ENCODE measurements at places on chromosomes 2 and 18.
A peak's percentile ranks its signal among the peaks of the same experiment; 100 is the strongest.

- no peak for DNase-seq
These were observed 58.8 kb downstream of the ST6GAL2 start for GRCh38 chr2:106827158-106827557.

DNA sequence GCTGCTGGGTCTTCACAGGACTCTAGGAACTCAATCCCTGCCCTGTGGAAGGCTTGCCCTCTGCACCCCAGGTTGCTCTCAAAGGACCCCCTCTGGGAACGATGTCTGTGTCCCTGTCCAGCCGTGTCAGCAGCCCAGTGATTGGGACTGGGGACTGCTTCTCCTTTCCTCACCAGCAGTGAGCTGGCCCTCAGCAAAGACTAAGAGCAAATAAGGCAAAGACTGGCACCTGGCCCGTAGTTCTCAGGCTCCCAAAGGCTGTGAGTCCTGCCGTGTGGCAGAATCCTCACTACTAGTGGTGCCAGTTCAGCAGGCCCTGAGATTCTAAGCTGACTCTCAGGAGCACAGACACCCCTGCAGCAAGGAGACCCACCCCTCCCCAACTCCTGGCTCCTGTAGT lies 47.8 kb downstream of the TMEM163 start:
- no peak for DNase-seq

DNA sequence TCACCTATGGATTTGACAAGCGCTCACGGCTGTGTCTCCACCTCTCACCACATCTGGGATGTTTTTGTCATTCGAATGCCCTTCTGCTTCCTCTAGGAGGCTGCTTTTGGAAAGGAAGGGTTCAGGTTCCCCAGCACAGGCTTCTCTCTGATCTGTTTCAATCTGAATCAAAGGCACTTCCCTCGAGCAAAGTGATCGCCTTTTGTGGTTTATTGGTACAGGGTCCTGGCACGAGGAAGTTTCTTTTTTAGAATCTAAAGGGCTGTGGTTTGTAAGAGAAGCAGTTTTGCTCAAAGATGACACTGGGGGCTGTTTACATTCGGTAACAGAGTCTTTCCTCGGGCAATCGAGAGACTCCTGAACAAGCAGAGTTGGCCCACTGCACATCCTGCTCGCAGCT lies 145.0 kb downstream of the DAW1 start:
- no peak for DNase-seq

- no peak for DNase-seq
These were observed 502.0 kb downstream of the SLC4A3 start for GRCh38 chr2:220129391-220129790.

DNA sequence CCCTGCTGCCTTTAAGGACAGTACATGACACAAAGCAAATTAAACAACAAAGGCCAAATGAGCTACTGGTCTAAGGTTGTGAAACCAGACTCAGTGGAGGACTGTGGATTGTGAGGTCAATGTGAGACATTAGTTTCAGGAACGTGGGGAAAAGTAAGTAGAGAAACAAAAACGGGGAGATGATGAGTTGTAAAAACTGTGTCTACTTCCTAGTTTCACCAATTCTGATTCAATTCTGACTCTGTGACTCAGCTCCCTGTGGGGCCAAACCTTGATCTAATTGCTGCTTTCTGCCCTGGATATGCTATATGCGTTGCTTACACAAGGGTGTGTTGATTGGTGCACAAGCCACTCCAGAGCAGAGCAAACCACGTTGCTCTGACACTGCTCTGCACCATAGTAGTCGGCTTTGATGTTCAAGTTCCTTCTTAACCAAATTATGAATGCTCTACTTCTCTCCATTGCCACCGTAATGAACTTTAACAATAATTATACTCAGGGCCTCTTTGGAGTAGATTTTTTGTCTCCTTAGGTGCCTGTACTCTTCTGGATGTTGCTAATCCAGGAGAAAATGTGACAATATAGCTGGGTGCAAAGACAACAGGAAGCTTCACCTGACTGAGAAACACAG lies 1640.1 kb upstream of the CELF4 start:
- no peak for DNase-seq

DNA sequence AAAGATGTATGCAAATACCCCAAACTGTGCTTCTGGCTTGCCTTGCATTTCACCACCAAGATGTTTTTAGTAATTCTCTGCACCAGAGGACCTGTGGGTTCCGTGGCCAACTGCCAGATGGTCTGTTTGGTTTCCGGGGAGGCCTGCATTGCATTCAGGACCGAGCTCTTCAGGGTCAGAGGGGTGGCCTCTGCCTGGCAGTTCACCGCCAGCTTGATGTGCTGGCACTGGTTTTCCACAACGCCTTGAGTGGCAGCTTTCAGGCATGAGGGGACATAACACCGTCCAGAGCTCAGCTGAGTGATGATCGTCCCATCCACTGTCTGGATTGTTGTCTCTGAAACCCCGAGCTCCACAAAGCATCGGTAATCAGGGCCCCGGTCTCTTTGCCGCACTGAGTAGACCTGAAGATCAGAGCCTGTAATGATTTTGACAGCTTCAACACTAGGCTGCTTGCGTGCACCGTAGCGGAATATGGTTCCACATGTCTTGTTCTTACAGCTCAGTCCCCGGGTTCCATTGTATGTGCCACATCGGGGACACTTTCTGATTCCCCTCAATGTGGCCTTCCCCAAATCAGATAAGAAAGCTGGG lies 9.4 kb downstream of the C2orf42 start:
- DNase-seq = no peak

DNA sequence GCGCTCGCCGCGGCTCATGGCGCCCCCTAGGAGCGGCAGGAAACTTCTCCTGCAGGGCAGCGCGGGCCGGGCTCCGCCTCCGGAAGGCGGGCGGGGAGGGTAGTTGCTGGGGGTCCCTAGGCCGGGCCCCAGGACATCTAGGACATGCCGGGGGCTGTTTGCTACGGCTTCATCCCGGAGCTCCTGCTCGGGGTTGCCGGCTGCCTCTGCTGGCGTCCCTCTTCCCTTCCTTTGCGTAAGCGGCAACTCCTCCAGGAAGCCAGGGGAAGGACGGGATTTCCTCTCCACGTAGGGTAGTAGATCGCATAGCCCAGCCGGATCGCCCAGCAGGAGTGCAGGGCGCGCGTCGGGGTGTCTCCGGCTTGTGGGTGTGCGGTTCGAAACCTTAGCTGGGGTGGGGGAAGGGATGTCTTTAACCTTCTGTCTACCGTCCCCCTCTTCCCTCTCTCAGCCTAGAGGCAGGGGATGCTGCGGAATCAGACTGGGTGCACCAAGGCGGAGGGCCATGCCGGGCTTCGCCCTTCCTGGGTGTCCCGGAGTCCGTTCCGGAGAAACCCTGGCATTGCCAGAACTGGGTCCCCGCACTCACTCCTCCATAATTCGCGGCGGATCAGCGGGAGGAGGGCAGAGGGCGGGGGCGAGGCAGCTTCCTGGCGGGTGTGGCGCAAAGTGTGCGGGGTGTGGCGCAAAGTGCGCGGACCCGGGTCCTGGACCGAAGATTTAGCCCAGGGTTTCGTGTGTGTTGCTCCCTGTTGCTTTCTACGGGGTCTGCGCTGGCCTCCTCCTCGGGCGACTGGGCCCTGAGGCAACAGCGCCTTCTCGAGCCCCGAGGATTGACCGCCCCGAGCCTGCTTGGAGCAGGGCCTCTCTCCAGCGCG lies 12.2 kb upstream of the SKOR2 start:
- DNase-seq = no peak

- no peak for DNase-seq
These were observed 2.6 kb downstream of the THADA start for GRCh38 chr2:43593254-43593653.

GRCh38 chr2:96207073-96207773 lies 1.4 kb downstream of the STARD7 start:
- DNase-seq = no peak

- DNase-seq = no peak
These were observed 105.5 kb downstream of the IRS1 start for GRCh38 chr2:226694149-226694548.

- no peak for DNase-seq
These were observed 106.7 kb downstream of the MYO1B start for GRCh38 chr2:191351921-191352320.

DNA sequence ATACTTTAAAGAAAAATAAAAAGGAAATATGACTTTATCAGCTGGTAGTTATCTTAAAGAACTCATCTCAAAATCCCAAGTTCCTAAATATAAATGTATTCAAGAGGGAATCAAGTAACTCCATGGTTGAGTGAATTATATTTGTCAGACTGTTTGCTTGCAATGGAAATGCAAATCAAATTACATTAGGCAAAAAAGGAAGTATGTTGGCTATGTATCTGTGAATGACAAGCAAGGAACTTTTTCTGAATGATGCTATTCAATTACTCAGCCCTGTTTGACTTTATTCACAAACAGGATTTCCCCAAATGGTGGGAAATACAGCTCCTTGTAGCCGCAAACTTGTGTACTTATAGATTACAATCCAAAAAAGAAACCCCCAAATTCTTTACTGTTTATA lies 309.1 kb downstream of the ARL6IP6 start:
- DNase-seq = no peak

GRCh38 chr2:224885836-224886547 lies 156.3 kb downstream of the DOCK10 start:
- DNase-seq = no peak

DNA sequence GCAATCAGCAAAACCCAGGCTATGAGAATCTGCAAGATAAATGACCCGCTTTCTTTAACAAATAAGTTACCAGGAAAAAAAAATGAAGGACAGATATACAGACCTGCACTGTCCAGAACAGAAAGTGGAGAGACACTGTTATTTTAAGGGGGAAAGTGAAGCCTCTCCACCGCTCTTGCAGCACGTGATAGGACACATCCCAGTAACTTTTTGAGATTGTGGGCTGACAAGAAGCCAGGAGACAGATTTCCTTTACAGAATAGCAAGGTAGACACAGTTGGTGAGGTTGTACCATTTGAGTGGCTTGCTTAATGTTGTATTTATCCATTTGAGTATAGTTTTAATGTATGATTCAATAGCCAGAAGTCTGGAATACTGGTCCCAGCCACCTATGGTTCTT lies 13.0 kb downstream of the TMEM169 start:
- DNase-seq = no peak

DNA sequence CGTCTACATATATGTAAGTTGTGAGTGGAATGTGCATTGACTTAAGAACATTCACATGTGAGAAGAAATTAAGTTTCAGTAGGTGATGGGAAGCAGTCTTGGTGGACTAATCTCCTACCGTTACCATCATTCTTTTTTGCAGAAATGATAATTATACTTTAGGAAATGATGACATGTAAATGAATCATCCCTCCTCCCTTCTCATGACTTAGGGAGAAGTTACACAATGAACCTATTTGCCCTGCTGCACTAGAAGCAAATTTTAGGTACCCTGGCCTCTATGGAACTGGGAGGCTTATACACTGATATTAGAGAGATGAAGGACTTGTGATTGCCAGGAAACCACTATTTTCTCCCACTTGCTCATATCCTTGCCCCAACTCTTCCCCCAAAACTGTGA lies 214.2 kb downstream of the CALCRL start:
- no peak for DNase-seq

GRCh38 chr18:26309281-26309680 lies 83.0 kb downstream of the TAF4B start:
- DNase-seq = no peak

- no peak for DNase-seq
These were observed 206.8 kb upstream of the HDAC4 start for GRCh38 chr2:239607517-239608191.

DNA sequence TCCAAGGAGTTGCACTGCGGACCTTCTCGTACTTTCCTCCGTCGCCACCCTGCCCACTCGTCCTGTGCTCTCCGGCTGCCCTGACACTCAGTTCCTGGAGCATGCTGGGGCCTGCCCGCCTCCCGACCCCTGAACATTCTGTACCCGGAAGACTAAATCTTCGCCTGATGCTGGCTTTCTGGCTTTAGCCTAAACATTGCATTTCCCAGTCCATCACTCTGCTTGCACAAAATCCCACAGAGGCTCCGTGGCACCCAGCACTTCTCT lies 550 bp upstream of the SFXN5 start:
- DNase-seq = no peak

GRCh38 chr2:241762933-241763369 lies 13.7 kb upstream of the GAL3ST2 start:
- DNase-seq = peak; percentile 84

DNA sequence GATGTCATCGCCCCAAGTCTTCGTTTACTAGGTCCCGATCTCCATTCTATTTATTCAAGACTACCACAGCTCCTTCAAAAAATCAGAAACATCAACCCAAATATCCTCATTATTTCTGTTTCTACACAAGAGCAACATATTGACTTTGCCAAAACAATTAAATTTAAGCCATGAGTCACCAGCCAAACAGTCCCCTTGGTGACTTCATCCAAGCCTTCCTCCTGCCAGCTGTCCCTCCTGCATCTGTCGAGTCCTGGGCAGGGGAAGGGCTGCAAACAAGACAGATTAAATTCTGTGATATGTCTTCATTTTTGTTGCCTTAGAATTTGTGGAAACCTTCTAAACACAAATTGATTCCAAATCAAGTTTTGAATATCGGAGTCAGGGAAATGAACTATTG lies 110.3 kb downstream of the SP3 start:
- DNase-seq = no peak

DNA sequence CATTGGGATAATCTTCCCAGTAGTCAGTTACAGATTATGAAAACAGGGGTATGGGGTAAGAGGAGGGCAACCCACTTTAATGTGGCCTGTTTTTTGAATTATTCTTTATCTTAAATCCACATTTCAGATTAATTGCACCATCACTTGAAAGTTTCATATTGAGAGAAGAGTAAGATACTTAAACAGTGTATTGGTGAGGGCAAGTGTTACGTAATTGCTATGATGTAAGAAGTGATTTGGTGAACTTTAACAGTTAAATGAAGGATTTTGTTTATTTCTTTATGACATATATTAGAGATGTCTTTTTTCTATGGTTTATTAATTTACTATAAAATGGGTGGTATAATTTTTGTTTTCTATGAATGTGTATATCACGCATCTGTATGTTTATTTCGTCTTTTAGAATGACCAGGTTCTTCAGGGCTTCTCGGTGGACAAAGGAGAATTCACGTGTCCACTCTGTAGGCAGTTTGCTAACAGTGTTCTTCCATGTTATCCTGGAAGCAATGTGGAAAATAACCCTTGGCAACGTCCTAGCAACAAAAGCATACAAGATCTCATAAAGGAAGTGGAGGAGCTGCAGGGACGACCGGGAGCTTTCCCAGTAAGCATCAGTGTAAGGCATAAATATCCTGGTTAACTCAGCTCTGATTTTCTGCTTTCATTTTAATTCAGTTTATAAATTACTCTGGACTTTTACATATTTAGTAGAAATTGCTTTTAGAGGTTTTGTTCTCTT lies 171.2 kb upstream of the MYO3B start:
- no peak for DNase-seq

- no peak for DNase-seq
These were observed 58.5 kb upstream of the CTLA4 start for GRCh38 chr2:203809084-203809521.

DNA sequence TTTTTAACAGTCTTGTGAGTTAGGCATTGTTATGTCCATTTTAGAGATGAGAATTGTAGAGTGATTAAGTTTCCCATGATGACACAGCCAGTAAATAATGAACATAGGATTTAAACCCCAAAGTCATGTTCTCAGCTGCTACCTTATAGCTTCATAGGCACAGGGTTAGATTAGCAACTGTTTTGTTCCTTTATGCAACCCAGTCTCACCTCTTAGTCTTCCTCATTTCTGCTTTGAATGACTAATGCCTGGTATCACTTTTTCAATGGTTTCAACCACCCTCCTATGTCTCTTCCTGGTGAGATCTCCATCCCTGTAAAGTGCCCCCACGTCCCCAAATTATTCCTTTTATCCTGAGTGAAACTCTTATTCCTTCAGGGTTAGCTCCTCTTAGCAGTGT lies 44.3 kb downstream of the MFSD6 start:
- no peak for DNase-seq

- DNase-seq = no peak
These were observed 384.4 kb downstream of the TSN start for GRCh38 chr2:122139739-122140420.

- no peak for DNase-seq
These were observed 32.6 kb downstream of the NFATC1 start for GRCh38 chr18:79428287-79428686.

All from central memory CD4-positive, alpha-beta T cell (primary cell).